Calu3 (cell line): ENCODE measurements at places on chromosomes 1 and 21. TPM values are rescaled to one million over a fixed set of nuclear protein-coding genes. Genes with fewer than 3 reads are reported as not detected.

Gene ORC1
- total RNA-seq: 15.5 and 17.2 TPM in 2 replicates

Gene LGR6
- total RNA-seq: not detected in 2 replicates

Gene TNFRSF9
- 0.42 and 0.44 TPM in 2 replicates for total RNA-seq

Gene SIM2
- total RNA-seq: 15.1 and 15.4 TPM in 2 replicates

Gene BEND5
- 0.87 TPM in 1 of 2 replicates, not detected in the other for total RNA-seq

Gene LORICRIN
- not detected in 2 replicates for total RNA-seq

Gene RAB42
- total RNA-seq: 1.1 and 1.3 TPM in 2 replicates

Gene DUSP10
- 55.1 and 58.2 TPM in 2 replicates for total RNA-seq

- DNase-seq: peak; percentile 71
- no peaks in the 10 kb centered on the region for H3K27me3 ChIP-seq
- H3K27ac ChIP-seq: peak overlapping the region; percentile 28
- no peaks in the 10 kb centered on the region for H3K36me3 ChIP-seq
- peaks cover 30% of the 10 kb centered on the region for H3K4me1 ChIP-seq
- H3K4me3 ChIP-seq: no peak overlapping the region
Measured at GRCh38 chr1:234925440-234926263, 203.0 kb downstream of the TOMM20 start.

- H3K27ac ChIP-seq: no peak overlapping the region
- no peaks in the 10 kb centered on the region for H3K27me3 ChIP-seq
- H3K4me3 ChIP-seq: no peak overlapping the region
- no peaks in the 10 kb centered on the region for H3K4me1 ChIP-seq
- DNase-seq: no peak
Measured at GRCh38 chr1:81387446-81387845, 413.3 kb upstream of the ADGRL2 start.

DNA sequence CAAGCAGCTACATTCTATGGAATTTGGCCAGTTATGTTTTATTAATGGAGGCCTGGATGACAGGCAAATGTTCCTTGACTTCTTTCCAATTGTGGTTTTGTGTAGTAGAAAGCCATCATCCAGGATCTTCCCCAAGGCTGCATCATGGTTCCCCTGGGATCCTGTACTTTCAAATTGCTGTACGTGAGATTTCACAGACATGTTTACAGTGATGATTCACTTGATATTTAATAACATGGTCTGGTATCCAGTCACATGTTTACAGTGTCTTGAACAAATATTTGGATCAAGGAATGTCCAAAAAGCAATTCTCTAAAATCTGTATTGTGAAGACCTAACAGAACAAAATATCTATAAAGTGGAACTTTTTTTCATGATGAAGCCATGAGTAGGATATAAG lies 68.3 kb upstream of the ST6GALNAC3 start:
- H3K36me3 ChIP-seq: no peaks in the 10 kb centered on the region
- no peak for DNase-seq
- no peaks in the 10 kb centered on the region for H3K27me3 ChIP-seq
- H3K4me1 ChIP-seq: peaks cover 8% of the 10 kb centered on the region
- H3K4me3 ChIP-seq: no peak overlapping the region
- H3K27ac ChIP-seq: no peak overlapping the region

DNA sequence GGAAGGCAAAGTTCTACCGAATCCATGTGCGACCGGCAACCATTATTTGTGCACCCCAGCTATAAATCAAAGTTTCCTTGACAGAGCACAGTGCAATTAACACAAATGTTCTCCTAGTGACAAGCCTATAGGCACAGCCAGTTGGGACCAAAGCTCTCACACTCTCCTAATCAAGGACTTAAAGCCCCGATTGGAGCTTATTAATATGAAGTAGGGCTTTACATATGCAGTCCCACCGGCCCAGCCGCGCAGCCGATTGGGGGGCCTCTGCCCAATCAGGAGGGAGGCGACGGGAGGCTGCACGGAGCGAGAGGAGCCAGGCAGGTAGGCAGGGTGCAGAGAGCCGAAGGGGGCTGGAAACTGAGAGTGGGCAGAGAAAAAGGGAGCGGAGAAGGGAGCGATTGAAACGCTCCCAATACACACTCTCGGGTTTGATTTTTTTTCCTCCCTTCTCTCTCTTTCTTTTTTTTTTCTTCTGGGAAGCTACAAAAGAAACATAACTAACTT lies at the start of gene ESRRG:
Gene ESRRG, minus strand, starts transcription at position 156 of the 507 bp plus-strand sequence. Its CDS starts 130 bp downstream, at position 26.
- peaks cover 19% of the 10 kb centered on the region for H3K4me1 ChIP-seq
- DNase-seq: peak; percentile 75
- H3K4me3 ChIP-seq: peak within 1 kb of the TSS; percentile 88
- H3K27ac ChIP-seq: peak within 1 kb of the TSS; percentile 10
- H3K27me3 ChIP-seq: no peaks in the 10 kb centered on the region

GRCh38 chr1:94698356-94698755 lies 121.8 kb upstream of the SLC44A3 start:
- H3K36me3 ChIP-seq: no peaks in the 10 kb centered on the region
- H3K4me1 ChIP-seq: peaks cover 45% of the 10 kb centered on the region
- DNase-seq: no peak
- H3K27me3 ChIP-seq: no peaks in the 10 kb centered on the region
- peak overlapping the region; percentile 35 for H3K27ac ChIP-seq

- no peak for DNase-seq
- H3K27ac ChIP-seq: no peak overlapping the region
- H3K4me3 ChIP-seq: no peak overlapping the region
- no peaks in the 10 kb centered on the region for H3K36me3 ChIP-seq
- peaks cover 12% of the 10 kb centered on the region for H3K4me1 ChIP-seq
- no peaks in the 10 kb centered on the region for H3K27me3 ChIP-seq
Measured at GRCh38 chr1:28309702-28310101, 19.1 kb upstream of the MED18 start.

DNA sequence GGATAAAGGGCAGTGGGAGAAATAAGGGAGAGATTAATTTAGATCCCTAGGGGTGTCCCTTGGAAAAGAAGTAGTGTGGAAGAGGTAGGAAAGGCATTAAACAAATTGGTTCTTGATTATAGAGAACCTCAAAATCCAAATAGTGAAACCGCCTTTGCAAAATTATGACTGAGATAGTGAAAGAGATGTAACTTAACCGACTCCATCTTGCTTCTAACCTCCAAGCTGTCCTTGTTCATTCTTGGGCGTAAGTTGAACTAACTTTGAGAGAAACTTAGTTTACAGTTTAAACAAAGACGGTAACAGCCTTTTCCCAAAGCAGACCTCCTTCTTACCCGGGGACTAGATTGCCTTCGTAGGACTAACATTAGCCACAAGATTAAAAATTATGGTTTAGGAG lies 3.2 kb upstream of the RAB3GAP2 start:
- no peak overlapping the region for H3K4me3 ChIP-seq
- H3K27me3 ChIP-seq: peaks cover 30% of the 10 kb centered on the region
- no peak for DNase-seq
- H3K27ac ChIP-seq: no peak overlapping the region
- no peaks in the 10 kb centered on the region for H3K4me1 ChIP-seq

GRCh38 chr1:68542586-68542985 lies 45.7 kb upstream of the DEPDC1 start:
- no peak overlapping the region for H3K4me3 ChIP-seq
- H3K36me3 ChIP-seq: no peaks in the 10 kb centered on the region
- no peaks in the 10 kb centered on the region for H3K27me3 ChIP-seq
- DNase-seq: no peak

DNA sequence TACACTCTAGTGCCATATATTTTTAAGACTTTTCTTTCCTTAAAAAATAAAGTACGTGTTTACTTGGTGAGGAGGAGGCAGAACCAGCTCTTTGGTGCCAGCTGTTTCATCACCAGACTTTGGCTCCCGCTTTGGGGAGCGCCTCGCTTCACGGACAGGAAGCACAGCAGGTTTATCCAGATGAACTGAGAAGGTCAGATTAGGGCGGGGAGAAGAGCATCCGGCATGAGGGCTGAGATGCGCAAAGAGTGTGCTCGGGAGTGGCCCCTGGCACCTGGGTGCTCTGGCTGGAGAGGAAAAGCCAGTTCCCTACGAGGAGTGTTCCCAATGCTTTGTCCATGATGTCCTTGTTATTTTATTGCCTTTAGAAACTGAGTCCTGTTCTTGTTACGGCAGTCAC lies 25.2 kb downstream of the PSEN2 start:
- DNase-seq: no peak
- no peaks in the 10 kb centered on the region for H3K27me3 ChIP-seq
- no peaks in the 10 kb centered on the region for H3K4me1 ChIP-seq
- H3K27ac ChIP-seq: no peak overlapping the region
- no peak overlapping the region for H3K4me3 ChIP-seq

- no peak overlapping the region for H3K27ac ChIP-seq
- H3K27me3 ChIP-seq: no peaks in the 10 kb centered on the region
- no peak overlapping the region for H3K4me3 ChIP-seq
- no peaks in the 10 kb centered on the region for H3K4me1 ChIP-seq
- no peak for DNase-seq
Measured at GRCh38 chr21:32360401-32360975, 32.3 kb downstream of the URB1 start.

DNA sequence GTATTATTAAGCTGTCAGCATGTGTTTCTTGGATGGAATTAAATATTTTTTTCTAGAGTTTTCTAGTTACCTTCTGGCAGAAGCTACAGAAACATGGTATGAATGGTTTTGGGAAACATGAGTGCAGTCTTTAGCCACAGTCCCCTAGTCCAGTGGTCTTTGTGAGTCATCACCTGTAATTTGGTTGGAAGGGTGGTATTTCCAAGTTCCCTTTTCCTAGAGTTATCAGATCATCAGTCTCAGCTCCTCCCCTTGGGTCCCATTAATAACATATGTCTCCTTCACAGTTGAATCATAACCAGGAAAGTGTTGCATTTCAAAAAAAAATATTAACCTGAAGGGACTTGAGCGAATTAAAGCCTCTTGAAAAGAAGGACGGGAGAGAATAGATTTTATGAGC lies 27.0 kb downstream of the ELAVL4 start:
- DNase-seq: no peak
- peaks cover 84% of the 10 kb centered on the region for H3K27me3 ChIP-seq

DNA sequence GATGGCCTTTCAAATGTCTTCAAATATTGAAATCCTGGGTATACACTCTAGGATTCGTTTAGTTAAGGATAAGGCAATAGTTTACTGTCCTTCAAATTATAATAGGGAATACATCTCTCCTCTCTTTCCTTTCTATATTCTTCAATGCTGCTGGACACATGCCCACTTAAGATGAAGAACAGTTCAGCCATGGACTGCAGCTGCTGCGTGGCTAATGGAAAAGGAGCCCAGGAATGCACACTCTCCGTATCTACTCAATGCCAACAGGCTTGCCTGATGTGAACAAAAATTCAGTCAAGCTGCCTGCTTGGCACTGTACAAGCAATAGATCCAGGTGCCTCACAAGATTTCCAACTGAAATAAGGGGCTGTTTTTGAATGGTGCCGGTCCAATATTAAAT lies 321.2 kb upstream of the LYPLAL1 start:
- H3K27ac ChIP-seq: no peak overlapping the region
- H3K4me1 ChIP-seq: peaks cover 19% of the 10 kb centered on the region
- H3K36me3 ChIP-seq: no peaks in the 10 kb centered on the region
- H3K27me3 ChIP-seq: no peaks in the 10 kb centered on the region
- no peak overlapping the region for H3K4me3 ChIP-seq

- H3K4me1 ChIP-seq: peaks cover 34% of the 10 kb centered on the region
- no peak for DNase-seq
- H3K27me3 ChIP-seq: no peaks in the 10 kb centered on the region
- no peak overlapping the region for H3K27ac ChIP-seq
Measured at GRCh38 chr1:218501161-218501560, 156.0 kb downstream of the TGFB2 start.

- H3K27me3 ChIP-seq: no peaks in the 10 kb centered on the region
- peaks cover 7% of the 10 kb centered on the region for H3K36me3 ChIP-seq
- DNase-seq: no peak
- no peak overlapping the region for H3K27ac ChIP-seq
- H3K4me3 ChIP-seq: no peak overlapping the region
Measured at GRCh38 chr1:63668298-63668697, 75.1 kb downstream of the PGM1 start.

GRCh38 chr1:211082824-211083223 lies 51.1 kb downstream of the KCNH1 start:
- no peaks in the 10 kb centered on the region for H3K27me3 ChIP-seq
- no peaks in the 10 kb centered on the region for H3K36me3 ChIP-seq
- peak; percentile 22 for DNase-seq
- no peak overlapping the region for H3K4me3 ChIP-seq

DNA sequence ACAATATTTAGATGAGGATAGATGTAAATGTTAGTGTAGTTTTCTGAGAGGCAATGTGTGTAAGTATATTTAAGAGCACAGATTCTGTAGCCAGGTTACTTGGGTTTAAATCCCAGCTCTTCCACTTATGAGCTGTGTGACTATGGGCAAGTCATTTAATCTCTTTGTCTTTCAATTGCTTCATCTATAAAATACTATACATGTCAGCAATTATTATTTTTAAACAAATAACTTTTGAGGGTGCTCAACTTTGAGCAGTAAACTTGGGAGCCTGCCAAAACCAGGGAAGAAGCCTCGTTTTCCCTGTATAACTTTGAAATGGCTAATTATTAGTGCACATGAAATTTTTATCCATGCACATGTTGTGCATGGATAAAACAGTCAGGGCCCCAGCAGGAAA lies 222.8 kb downstream of the FOXD2 start:
- H3K27ac ChIP-seq: no peak overlapping the region
- H3K4me3 ChIP-seq: no peak overlapping the region
- no peaks in the 10 kb centered on the region for H3K4me1 ChIP-seq
- no peak for DNase-seq

GRCh38 chr1:9302745-9303524 lies 10.2 kb downstream of the SPSB1 start:
- peaks cover 7% of the 10 kb centered on the region for H3K36me3 ChIP-seq
- H3K4me1 ChIP-seq: peaks cover 22% of the 10 kb centered on the region
- H3K27me3 ChIP-seq: no peaks in the 10 kb centered on the region
- DNase-seq: no peak
- no peak overlapping the region for H3K4me3 ChIP-seq

- H3K4me3 ChIP-seq: no peak overlapping the region
- no peak overlapping the region for H3K27ac ChIP-seq
- DNase-seq: no peak
- H3K36me3 ChIP-seq: no peaks in the 10 kb centered on the region
Measured at GRCh38 chr1:47469910-47470309, 32.1 kb downstream of the FOXD2 start.

GRCh38 chr1:218299416-218299815 lies 14.3 kb downstream of the RRP15 start:
- peaks cover 36% of the 10 kb centered on the region for H3K4me1 ChIP-seq
- DNase-seq: no peak
- no peak overlapping the region for H3K27ac ChIP-seq
- no peaks in the 10 kb centered on the region for H3K36me3 ChIP-seq

DNA sequence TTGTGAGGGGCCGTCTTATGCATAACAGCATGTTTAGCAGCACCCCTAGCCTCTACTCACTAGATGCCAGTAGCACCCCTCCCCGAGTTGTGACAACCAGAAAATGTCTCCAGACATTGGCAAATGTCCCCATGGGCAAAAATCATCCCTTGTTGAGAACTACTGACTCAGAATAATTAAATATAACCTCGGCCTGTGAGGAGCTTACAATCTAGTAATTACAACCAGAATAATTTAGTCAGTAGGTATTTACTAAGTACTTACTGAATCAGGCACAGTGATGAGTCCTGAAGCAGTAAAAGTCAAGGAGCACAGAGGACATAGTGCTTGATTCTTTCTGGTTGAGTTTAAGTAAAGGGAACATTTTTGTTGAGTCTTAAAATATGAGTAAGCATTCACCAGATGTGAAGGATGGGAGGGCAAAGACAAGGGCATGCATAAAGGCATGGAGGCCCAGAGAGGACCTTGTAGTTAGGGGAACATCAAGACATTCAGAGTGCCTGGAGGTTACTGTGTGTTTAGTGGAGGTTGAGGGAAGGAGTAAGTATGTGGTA lies 44.1 kb upstream of the KCNQ4 start:
- no peaks in the 10 kb centered on the region for H3K27me3 ChIP-seq
- H3K36me3 ChIP-seq: peaks cover 13% of the 10 kb centered on the region
- DNase-seq: no peak
- peaks cover 9% of the 10 kb centered on the region for H3K4me1 ChIP-seq
- no peak overlapping the region for H3K27ac ChIP-seq

GRCh38 chr1:66276218-66276617 lies 257.7 kb upstream of the SGIP1 start:
- H3K4me3 ChIP-seq: no peak overlapping the region
- no peak for DNase-seq
- H3K27me3 ChIP-seq: no peaks in the 10 kb centered on the region
- H3K36me3 ChIP-seq: peaks cover 4% of the 10 kb centered on the region
